Articular chondrocyte of knee joint (primary cell): ENCODE measurements at places on chromosomes 2 and 18. TPM values are rescaled to one million over a fixed set of nuclear protein-coding genes. Genes with fewer than 3 reads are reported as not detected.

The LTBP1 gene
- 238 and 256 TPM in 2 replicates for total RNA-seq

The L3MBTL4 gene
- total RNA-seq, result 1.7 and 2.9 TPM in 2 replicates

The CRYGC gene
- total RNA-seq, result not detected in 2 replicates

The IL36G gene
- total RNA-seq, result not detected in 2 replicates

The SP100 gene
- 132 and 157 TPM in 2 replicates for total RNA-seq

The IL1RL1 gene
- total RNA-seq, result 0.39 and 0.65 TPM in 2 replicates

The TSPYL6 gene
- total RNA-seq, result under 0.01 TPM in 1 of 2 replicates, not detected in the other
